DMS79 (cell line): ENCODE measurements at places on chromosomes 12 and 14.
A peak's percentile ranks its signal among the peaks of the same experiment; 100 is the strongest.

GRCh38 chr12:40152783-40153383, 47.0 kb upstream of the SLC2A13 start:
- no peak for DNase-seq

DNA sequence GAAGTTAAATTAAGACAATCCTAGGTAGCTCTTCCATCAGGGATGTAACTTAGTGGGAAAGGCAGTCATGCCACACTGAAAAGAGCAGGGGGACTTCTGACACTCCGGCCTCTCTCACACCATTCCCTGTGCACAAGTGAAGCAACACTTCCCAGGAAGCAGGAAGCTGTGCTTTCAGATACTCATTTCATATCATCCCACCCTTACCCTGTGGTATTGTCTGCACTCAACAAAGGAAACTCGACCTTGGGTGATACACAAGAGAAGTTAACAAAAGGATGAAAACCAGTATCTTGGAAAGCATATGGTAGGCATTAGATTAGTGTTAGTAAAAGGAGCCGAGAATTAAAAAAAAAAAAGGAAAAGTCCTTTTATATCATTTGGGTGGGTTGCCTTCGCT, 61.3 kb upstream of the MDM1 start:
- no peak for DNase-seq

DNA sequence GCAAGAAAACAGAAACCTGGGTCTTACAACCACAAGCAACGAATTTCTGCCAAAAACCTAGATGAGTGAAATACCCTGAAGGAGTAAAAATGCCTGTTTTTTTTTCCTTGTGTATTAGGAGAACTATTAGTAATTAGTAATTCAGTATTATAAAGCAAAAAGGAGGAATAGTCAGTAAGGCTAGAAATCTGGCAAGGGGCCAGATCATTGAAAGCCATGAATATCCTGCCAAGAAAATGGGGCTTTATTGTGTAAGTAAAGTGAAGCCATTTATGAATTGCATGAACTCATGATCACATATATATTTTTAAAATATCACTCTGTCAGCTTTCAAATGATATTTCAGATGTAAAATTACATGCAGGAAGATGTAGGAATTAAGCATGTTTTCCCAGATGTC, 57.9 kb downstream of the TXNDC16 start:
- no peak for DNase-seq

GRCh38 chr12:6925540-6926279, 2.0 kb upstream of the ATN1 start:
- DNase-seq: peak; percentile 76

DNA sequence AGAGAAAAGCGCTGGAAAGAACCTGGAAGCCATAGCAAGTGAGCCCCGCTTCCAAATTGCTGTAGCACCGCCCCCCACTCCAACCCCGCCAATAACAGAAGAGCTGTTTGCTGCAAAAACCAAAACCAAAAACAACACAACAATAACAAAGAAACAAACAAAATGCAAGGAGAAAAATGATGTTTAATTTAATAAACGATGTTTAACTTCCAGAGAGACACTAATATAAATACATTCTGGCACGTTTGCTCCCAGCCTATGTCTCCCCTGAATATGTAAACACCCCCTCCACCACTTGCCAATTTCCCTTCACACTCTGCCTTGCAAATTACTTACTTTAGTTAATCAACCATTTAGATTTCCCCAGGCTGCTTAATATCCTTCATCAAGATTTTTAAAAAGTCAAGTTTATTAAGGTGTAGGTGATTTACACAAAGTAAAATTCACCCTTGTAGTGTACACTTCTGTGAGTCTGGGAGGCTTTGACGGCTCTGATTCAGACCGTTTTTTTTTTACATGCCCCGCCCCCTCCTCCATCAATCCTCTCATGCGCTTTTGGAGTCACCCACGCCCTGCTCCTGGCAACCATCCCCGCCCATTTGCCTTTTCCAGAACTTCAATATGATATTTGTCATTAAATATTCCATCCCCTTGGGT, 482 bp upstream of the IFI27L2 start:
- DNase-seq: peak; percentile 46

DNA sequence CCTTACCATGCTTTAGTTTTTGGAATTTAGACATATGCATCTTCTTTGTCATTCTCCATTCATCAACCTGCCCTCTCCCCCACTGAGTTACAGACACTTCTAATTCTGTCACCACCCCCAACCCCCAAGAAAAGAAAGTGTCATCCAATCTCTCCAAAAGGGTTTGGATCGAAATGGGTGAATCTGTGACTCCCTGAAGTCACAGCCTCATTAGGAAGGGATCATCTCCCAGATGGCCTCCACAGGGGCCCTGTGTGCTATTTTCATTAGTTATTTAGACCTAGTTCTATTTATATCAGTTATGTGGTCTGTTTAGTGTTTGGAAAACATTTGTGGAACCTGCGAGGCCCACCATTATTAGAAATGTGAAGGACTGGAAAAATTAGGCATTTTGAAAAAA, 191.0 kb upstream of the ATP2B1 start:
- DNase-seq: no peak

DNA sequence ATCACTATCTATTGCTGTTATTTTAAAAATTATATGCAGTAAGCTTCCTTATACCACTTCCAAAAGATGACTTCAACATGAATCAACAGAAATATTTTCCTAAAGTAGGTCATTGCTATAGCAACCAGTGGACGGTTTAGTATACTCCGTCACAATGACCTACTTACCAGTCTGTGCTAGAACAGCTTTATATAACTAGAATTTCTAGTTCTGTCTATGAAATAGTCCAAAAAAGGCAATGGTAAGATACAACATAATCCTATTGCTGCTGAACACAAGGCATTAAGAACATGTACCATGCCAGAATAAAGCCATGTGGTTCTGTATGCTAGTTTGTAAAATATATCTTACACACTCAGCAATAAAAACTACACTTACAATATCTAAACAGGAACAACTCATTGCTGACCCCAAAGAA, 40.7 kb upstream of the MTERF2 start:
- DNase-seq: peak; percentile 21
